ENCODE measurements at places on chromosomes 1 and 21. TPM values are rescaled to one million over a fixed set of nuclear protein-coding genes. Genes with fewer than 3 reads are reported as not detected.

S100B gene
- total RNA-seq = 3.3 TPM

USP25 gene
- total RNA-seq = 45.7 TPM

- DNase-seq = no peak
Measured at GRCh38 chr1:239367196-239367810, 19.1 kb upstream of the CHRM3 start.

GRCh38 chr21:45390831-45391742 is 13.9 kb upstream of the COL18A1 start:
- DNase-seq = peak; percentile 25

DNA sequence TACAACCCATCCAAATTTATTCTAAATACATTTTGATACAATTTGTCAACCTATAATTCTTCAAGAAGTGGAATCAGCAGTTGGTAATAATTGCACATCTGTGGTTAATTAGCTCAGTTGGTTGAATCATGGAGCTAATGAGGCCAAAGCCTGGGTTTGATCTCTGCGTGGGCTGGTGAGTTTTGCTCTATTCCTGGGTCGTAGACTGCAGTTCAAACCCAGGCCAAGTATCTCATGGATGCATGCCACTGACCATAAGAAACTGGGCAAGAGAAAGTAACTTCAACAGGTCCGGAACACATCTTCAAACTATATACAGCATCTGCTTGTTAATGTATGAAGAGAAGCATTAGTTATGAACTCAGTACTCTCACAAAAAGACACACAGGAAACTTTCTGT is 779.7 kb downstream of the USP25 start:
- DNase-seq = no peak

SLC22A15 gene
- 5.2 TPM for total RNA-seq

PTAFR gene
- total RNA-seq = 1.6 TPM

DNA sequence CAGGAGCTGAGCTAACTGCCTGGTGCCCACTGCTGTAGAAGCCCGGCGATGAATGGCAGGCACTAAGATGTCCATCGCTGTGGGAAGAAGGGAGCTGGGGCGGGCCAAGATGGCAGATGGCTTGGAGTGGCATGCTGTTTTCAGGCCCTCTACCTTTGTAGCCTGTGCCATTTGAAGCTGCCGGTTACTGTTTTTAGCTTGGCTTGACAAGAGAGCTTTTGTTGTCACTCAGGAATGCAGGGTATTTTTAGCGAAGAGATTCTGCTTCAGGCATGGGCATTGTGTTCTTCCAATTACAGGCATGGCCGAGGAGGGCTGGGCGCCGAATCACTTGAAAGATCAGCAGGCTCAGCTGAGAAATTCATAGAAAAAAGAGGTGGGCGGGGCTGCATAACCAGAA is 348.7 kb downstream of the RPS6KC1 start:
- peak; percentile 37 for DNase-seq

DNA sequence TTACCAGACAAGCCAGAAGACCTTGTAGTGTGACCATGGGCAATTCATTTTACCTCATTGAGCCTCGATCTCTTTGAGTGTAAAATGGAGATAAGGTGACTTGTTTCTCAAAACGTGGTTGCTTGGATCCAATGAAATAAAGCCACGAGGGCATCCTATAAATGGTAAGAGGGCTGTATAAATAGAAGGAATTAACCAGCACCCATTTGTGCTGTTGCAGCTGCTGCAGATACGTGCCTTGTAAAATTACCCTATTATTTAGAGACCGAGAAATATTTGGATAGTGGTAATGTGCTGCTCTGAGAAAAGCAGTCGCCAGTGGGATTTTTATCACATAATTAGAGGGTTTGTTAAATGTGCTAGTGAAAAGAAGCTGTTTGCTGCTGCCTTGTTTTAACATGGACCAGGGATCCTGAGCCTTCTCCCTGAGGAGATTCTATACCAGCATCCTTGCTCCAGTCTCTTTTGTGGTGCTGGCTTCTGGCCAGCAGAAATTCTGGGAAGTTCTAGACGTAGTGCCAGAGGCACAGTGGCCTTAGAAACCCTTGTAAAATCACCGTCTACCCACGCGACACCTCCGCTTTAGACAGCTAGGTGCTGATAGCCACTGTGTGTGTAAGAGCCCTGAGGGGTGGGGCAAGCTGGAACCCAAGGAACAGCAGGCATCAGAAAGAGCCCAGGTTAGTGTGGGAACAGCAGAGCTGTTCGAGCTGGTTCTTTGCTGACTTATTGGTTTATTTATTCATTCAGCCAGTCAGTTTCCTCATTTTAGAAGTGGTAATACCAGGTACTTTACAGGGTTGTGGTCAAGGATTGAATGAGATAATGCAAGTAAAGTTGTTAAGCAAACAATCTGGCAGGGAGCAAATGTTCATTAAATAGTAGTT is 137.5 kb downstream of the NOS1AP start:
- DNase-seq = no peak

DNA sequence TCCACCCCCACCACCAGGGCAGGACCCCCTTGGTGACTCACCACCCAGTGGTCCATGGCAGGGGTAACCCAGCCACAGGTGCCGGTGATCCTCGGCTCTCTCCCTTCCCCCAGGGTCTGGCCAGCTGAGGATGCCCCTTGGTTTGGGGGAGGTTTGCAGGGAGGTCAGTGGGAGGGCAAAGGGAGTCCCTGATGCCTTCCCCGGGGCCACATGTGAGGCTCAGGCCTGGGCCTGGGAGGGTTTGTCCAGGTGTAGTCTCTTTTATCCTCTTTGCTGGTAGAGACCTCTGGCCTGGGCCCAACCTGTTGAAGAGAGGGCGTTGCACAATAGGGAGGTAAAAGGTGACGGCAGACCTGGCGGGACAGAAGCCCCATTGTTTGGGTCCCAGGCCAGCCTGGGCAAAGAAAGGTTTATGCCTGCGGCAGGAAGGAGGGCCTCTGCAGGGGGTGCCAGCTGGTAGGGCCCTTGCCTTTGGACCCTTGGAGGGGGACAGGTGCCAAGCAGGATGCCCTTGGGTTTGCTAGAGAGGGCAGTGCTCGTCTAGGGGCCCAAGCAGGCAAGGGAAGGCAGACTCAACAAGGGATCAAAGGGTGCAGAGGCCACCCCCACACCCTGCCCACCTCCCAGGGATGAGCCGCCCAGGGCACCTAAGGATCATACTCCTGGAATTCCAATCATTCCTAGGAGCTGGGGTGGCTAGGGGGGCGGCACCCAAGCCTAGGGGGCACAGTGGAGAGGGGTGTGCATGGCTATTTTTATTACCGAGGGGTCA is 760 bp upstream of the TINAGL1 start:
- DNase-seq = no peak

DNA sequence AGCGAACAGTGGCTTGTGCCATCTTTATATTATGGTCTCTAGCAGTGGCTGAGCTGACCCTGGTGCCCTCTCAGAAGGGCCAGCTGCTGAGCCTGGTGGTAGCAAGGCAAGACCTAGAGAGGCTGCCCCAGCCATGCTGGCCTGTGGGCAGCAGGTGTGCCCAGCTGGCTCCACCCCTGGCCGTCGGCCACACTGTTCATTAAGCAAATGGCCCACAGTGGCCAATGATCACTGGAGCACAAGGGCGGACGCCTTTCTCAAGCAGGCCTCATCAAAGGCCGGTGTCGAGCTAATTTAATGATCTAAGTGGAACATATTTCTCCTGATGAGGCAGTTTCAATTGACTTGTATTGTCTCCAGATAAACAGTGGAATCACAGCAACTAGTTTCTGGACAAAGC is 89.4 kb downstream of the GRIK3 start:
- no peak for DNase-seq

C1orf74 gene
- total RNA-seq = 1.9 TPM

GRCh38 chr1:23916209-23917131 is 3.3 kb upstream of the CNR2 start:
- peak; percentile 70 for DNase-seq

DNA sequence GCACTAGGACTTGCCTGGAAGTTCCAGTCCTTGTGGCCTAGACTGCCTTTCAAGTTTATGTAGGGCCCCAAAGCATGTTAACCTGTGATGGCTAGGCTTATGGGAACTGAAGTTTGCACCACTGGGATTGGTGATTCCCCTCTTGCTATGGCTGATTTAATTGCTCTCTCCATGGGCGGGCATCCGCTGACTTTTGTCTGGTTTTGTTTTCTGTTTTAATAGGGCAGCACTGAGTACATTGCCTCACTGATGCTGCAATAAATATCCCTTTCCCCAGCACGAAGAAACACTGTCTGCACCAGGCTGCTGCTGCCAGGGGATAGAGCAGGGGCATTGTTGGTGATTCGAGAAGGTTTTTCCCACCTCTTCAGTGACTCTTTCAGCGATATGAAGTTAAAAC is 73.3 kb upstream of the PDE4B start:
- DNase-seq = no peak

IFFO2 gene
- total RNA-seq = 4.9 TPM

COL16A1 gene
- 24.1 TPM for total RNA-seq
